Activated naive CD8-positive, alpha-beta T cell treated with anti-CD3 and anti-CD28 coated beads, Interleukin-2, amount 50 U/mL, for 24 hours (primary cell): ENCODE measurements at places on chromosomes 6 and 20.

DNA sequence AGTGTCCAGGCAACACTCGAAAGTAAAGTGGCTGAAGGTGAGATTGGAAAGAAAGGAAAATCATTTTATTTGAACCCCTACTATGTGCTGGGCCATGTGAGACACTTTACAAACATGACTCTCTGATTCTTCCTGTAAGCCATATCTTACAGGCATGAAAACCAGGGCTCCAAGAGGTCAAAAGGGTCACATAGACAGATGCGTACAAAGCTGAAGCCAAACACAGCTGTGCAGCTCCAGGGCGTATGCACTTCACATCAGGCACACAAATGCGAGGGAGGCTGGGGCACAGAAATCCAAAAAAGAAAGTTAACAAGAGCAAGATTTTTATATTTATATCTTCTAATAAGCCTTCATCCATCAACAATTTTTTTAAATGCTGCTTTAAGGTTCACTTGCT lies 176.5 kb downstream of the PHACTR1 start:
- no peak for DNase-seq

DNA sequence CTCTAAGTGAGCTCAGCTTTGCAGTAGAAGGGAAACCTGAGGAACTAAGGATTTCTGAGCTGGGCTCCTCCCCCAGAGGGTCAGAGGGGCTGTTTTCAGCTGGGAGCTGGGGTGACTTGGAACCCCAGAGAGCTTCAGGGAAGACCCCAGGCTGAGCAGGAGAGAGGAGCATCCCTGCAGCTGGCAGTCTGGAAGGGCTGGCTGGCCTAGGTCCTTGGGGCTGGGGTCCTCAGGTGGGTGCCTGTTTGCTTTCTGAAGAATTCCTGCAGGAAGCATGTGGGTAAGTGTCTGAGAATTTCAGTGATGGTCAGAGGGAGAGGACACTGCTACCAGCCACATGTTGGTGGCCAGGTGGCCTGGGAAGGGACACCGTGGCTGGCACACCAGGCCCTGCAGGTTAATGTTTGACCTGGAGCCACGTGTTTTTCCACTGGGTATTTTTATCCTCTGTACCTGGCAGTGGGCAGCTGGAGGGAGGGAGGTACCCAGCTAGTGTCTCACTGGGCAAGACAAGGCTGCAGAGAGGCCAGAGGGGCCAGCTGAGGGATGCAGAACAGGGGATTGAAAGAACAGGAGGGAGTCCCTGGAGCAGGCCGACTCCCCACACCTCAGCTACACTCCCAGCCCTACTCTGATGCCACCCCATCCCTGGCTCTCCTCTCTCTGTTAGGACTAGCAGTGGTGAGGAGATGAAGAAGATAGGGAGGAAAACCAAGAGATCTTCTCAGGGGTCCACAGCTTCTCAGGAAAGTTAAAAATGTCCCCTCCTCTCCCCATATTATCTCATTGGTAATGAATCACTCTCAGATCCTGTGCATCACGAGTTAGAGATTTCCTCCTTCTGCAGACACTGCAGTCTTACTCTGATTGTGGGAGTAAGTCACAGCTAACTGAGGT lies 143.6 kb downstream of the VEGFA start:
- no peak for DNase-seq

DNA sequence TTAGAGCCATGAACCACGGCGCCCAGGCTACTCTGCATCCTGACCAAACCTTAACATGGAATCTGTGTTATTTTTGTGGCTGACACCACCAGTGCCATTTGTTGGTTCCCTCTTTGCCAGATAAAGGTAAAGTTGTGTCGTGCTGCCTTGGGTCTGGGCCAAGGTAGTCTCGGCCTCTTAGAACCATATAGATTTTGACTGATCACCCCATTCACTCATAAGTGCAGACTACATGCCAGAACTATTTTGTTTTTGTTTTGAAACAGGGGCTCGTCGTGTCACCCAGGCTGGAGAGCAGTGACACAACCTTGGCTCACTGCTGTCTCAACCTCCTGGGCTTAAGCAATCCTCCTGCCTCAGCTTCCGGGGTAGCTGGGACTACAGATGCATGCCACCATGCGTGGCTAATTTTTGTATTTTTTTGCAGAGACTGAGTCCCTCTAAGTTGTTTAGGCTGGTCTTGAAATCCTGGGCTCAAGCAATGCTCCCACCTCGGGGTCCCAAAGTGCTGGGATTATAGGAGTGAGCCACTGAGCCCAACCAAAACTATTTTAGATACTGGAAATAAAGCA lies 19.2 kb upstream of the RIPOR3 start:
- DNase-seq, result no peak

GRCh38 chr20:10336959-10337729 lies 96.9 kb downstream of the MKKS start:
- no peak for DNase-seq

DNA sequence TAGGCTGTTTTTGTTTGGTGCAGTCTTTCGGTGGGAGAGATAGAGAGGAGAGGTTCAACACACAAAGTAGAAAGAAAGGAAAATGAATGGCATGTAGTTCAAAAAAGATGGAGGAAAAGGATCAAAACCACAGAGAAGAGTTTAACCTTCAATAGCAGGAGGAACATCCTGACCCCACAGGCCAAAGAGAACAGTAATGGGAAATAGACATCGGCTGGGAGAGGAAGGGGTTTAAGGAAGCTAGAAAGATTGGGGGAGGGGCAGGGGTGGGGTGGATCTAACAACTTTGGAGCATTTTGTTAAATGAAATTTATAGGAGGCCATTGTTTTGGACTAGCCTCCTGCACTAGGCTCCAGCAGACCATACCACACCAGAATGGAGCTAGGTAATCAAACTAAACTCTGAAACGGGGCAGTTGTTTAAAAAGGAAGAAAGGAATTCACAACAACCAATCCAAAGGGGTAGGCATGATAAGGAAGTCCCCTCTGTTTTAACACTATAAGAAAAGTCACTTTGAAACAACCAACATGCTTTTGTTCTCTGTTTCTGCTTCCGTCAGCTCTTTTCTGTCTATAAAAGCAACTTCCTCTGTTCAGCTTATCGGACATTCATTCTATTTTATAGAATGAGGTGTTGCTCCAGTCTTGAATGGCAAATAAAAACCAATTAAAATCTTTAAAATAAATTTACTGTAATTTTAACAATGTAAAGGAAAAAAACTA lies 82.6 kb downstream of the EPB41L2 start:
- no peak for DNase-seq

DNA sequence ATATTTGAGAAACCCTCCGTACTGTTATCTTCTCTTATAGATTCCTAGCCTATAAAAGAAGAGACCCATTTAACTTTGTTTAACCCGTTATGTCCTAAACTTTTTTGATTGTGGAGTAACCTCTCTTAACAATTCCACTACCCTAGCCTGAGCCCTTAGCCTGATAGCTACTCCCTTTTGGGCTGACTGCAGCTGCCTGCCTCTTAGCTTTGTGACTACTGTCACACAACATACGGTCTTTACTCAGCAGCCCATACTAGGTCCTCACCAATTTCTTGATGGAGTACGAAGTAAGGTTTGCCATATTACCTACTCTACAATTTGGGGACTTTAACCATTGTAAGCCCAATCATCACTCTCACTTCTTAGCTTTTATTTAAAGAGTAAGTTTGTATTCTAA lies 72.7 kb downstream of the QRSL1 start:
- DNase-seq, result no peak

GRCh38 chr6:35776364-35777215 lies at the start of gene CLPSL2:
Gene CLPSL2, plus strand, starts transcription at chr6:35776598. Its CDS starts 21 bp downstream, at chr6:35776619.
- peak; percentile 21 for DNase-seq

- DNase-seq, result no peak
Measured at GRCh38 chr6:24960991-24961475, 25.3 kb upstream of the RIPOR2 start.

GRCh38 chr20:1034415-1034789 lies 32.3 kb upstream of the RSPO4 start:
- no peak for DNase-seq

DNA sequence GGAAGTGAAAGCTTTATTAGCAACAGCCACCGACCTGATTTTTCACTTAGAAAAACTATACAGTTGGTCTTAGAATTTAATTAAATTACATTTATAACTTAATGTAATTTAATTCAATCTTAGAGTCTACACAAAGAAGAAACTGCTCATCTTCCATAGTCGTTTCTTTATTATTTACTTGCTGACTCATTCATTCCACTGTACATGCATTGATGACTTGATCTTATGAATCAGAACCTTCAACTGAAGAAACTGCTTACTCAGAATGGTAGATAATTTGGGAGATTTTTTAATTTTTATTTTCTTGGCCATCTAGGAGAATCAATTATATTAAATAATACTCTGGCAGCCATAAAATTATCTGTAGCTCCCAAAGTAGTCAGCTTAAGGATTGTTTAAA lies 1021.6 kb upstream of the FLRT3 start:
- no peak for DNase-seq

GRCh38 chr6:80211286-80211685 lies 104.8 kb downstream of the BCKDHB start:
- DNase-seq, result no peak

DNA sequence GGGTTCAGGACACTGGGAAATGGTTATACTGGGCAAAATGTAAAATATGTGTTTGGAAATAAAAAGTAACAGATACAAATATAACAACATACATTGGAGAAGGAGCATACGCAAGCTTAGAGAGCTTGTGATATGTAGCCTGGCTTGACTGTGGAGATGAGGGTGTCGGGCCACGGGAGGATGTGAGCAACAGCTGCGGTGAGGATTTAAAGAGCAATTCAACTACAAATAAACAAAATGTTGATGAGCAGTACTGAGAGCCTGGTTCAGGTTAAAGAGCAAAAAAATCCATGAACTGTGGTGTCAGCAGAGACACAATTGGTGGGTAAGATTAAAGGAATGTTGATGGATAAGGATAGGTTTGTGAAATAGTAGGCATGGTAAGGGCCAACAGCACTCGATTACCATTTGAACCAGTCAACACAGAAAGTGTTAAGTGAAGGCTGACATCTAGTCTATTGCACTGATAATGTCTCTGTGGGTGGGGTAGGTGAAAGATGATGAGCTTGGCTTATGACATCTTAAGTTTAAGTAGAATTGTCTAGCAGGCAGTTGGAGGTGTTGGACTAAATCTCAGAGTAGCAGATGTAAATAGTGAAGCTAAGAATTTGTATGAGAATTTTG lies 723.2 kb downstream of the EPM2A start:
- DNase-seq, result no peak

DNA sequence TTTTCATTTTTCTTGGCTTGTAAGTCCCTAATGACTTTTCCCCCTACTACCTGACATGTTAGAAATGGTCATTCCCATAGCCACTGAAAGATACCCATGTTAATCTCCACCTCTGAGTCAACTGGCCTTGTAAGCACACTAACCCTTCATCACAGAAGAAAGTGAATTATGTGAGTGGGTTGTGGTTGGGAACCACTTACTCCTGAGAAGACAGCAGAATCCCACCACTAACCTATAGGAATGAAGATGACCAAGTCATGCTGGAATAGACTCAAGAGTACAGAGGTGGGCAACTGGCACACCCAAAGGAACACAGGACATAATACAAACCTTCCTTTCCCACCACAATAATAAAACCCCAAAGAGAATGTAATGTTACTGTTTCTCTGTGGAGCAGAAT lies 30.1 kb downstream of the RAMACL start:
- no peak for DNase-seq

- no peak for DNase-seq
Measured at GRCh38 chr6:87919001-87919400, 128.6 kb upstream of the SPACA1 start.

- no peak for DNase-seq
Measured at GRCh38 chr6:28864326-28864923, 59.4 kb downstream of the TRIM27 start.

- DNase-seq, result no peak
Measured at GRCh38 chr6:170035901-170036304, 255.0 kb downstream of the DLL1 start.

DNA sequence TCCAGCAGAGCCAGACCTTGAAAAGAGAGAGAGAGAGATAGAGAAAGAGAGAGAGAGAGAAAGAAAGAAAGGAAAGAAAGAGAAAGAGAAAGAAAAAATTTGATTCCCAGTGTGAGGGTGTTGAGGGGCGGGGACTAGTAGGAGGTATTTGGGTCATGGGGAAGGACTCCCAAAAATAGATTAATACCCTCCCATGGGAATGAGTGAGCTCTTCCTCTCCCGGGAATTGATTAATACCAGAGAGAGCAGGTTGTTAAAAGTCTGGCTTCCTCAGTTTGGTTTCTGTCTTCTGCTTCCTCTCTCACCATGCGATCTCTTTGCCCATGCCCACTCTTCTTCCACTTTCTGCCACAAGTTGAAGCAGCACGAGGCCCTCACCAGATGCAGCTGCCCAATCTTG lies 28.8 kb upstream of the CFAP206 start:
- DNase-seq, result no peak
